ENCODE measurements at places on chromosomes 1 and 21.

- DNase-seq, result no peak
These were observed 34.6 kb upstream of the ADAMTS5 start for GRCh38 chr21:27001526-27001925.

- no peak for DNase-seq
These were observed 213.2 kb upstream of the JUN start for GRCh38 chr1:58997060-58997411.

DNA sequence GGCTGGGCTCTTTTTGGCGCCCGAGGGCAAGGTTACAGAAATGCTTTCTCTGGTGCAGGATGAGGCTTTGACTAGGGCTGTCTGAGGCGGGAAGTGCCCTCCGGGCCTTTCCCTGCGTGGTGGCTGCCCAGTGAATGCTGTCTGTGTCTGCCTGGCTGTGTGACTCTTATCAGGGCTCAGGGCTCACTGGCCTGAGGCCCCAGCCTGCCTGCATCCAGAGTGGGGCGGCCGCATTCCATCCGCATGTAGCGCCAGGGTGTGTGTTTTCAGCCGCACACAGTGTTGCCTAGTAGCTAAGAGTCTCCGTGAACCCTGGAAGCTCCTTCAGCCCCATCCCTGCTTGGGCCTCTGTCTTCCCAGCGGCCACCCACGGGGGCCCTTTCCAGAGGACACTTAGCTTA, 59.1 kb downstream of the FAAP20 start:
- no peak for DNase-seq

DNA sequence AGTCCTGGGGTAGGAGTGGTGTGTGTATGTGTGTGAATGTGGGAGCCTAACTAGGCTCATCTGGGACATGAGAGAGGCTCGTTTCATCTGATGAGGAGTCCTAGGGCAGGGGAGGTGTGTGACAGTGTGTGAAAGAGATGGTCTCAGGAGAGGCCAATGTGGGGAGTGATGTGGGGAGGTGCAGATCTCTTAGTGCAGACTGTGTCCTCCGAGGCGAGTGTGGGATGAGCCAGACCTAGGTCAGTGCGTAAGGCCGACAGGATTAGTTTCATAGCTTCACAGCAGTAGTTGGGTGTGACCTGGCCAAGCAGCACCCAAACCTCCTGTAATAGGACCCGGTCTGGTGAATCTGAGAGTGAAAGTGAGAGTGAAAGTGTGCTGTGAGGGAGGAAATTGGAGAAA, 94.7 kb downstream of the LIPI start:
- no peak for DNase-seq

- DNase-seq, result no peak
These were observed 8.5 kb downstream of the IL23R start for GRCh38 chr1:67174716-67175284.

GRCh38 chr1:50553921-50554320, 130.7 kb upstream of the DMRTA2 start:
- DNase-seq, result no peak

GRCh38 chr1:232293361-232293760, 336.6 kb downstream of the SIPA1L2 start:
- DNase-seq, result no peak

- DNase-seq, result peak; percentile 84
These were observed 45.7 kb downstream of the PSMG1 start for GRCh38 chr21:39137248-39138178.

GRCh38 chr1:234862944-234863515, 253.1 kb upstream of the IRF2BP2 start:
- no peak for DNase-seq

- peak; percentile 89 for DNase-seq
These were observed 16.6 kb downstream of the RHBG start for GRCh38 chr1:156385534-156386031.
